ENCODE measurements at places on chromosomes 16 and 17.

DNA sequence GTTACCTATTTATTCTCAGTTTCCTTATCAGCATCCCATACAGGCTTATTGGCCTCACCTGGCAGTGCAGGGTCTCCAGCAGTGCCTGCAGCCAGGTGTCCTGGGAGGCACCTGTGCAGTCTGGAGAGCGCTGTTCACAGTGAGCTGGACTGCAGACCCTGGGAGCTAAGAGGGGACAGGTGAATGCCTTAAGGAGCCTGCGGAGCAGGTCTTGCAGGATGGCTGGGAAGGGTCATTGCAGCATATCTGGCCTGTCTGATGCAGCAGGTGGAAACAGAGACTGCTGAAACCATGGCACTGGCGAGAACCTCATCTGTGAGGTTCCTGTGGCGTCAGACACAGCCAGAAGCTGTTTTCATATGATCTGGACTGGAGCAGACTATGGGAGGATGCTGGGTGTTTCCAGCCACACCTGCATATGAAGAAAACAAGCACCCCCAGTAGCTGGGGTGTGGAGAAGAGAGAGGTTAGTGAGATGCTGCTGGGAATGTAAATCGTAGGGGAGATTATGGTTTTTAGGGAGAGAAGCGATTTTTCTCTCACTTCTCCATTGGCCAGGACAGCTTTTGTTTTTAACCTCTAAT is 77.0 kb downstream of the NTN1 start:
- H3K4me3 ChIP-seq = no peak overlapping the region
- H3K27ac ChIP-seq = no peak overlapping the region
- peaks cover 65% of the 10 kb centered on the region for H3K36me3 ChIP-seq
- no peak for DNase-seq
- H3K27me3 ChIP-seq = no peaks in the 10 kb centered on the region

- DNase-seq = no peak
- H3K27me3 ChIP-seq = peaks cover 18% of the 10 kb centered on the region
Measured at GRCh38 chr17:81648013-81648706, 8.2 kb downstream of the PDE6G start.

- peak within 1 kb of the TSS; percentile 91 for H3K4me3 ChIP-seq
- no peaks in the 10 kb centered on the region for H3K36me3 ChIP-seq
- peak; percentile 65 for DNase-seq
- peaks cover 21% of the 10 kb centered on the region for H3K4me1 ChIP-seq
- no peak within 1 kb of the TSS for H3K27ac ChIP-seq
Measured at GRCh38 chr17:32876417-32877163, at the start of gene MYO1D. Gene MYO1D (minus strand): TSS chr17:32877124. CDS start chr17:32876872, 252 bp downstream.

DNA sequence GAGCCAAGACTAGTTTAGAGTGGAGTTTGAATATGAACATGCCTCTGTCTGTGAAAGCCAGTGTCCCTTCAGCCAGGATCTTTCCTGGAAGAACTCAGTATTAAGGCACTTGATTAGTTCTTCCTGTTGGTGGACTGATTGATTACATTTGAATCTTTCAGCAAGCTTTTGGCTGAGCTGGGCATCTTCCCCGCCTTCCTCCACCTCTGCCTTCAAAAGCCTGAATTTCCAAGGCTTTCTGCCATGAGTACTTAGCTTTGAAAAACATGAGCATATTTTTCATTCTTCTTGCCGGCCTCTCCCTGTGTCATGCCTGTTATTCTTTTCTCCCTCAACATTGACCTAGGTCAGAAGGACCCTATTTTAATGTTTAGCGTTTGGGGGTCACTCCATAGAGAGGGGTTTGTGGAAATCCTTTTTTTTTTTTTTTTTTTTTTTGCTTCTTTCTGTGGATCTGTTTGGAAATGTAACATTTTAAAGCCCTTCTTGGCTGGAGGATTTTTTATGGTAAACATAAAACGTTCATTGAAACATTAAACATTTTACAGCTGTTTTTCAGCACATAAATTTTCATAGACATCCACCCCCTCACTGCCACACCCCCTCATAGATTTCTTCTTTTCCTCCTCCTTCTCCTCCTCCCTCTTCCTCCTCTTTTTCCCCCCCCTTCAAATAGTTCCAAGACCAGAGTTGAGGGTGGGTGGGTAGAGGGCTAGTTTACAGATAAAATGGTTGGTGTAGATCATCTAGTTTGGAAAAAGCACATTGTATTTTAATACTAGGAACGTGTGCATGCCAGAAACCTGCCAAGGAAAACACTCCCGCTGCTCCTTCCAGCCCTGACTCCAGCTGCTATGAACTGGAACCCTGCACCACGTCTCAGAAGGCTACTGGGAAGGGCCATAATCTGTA is 645.9 kb downstream of the WWOX start:
- H3K4me3 ChIP-seq = peak overlapping the region; percentile 14
- H3K27ac ChIP-seq = peak overlapping the region; percentile 92
- H3K36me3 ChIP-seq = no peaks in the 10 kb centered on the region
- no peaks in the 10 kb centered on the region for H3K27me3 ChIP-seq

- no peak for DNase-seq
- H3K36me3 ChIP-seq = no peaks in the 10 kb centered on the region
- H3K27ac ChIP-seq = peak overlapping the region; percentile 29
- H3K27me3 ChIP-seq = peaks cover 4% of the 10 kb centered on the region
- H3K4me1 ChIP-seq = peaks cover 43% of the 10 kb centered on the region
- H3K4me3 ChIP-seq = no peak overlapping the region
Measured at GRCh38 chr17:67492251-67492740, 115.2 kb downstream of the PITPNC1 start.

GRCh38 chr17:40528692-40529417 is 27.4 kb upstream of the TNS4 start:
- H3K27me3 ChIP-seq = peaks cover 6% of the 10 kb centered on the region
- H3K27ac ChIP-seq = no peak overlapping the region
- no peak overlapping the region for H3K4me3 ChIP-seq
- no peak for DNase-seq

DNA sequence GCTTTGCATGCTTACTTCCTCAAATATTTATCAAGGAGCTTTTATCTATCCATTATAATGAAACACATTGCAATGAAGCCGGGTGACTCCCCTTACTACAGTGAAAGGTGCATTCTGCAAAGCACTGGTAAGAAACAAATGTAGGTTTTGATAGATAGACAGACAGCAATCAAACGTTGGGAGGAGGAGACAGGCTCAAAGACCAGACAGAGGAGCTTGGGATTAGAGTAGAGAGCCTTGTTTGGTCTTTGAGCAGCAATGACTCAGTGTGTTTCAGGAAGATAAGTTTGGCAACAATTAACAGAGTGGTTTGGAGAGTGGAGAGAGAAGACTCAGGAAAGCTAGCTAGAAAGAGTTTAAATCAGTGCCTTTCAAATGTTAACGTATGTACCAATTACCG is 68.8 kb downstream of the ZNF18 start:
- H3K36me3 ChIP-seq = no peaks in the 10 kb centered on the region
- H3K4me1 ChIP-seq = peaks cover 24% of the 10 kb centered on the region
- H3K27me3 ChIP-seq = peaks cover 4% of the 10 kb centered on the region
- no peak for DNase-seq
- H3K27ac ChIP-seq = no peak overlapping the region

GRCh38 chr16:83005653-83006160 is 378.9 kb downstream of the CDH13 start:
- no peak for DNase-seq
- no peaks in the 10 kb centered on the region for H3K4me1 ChIP-seq
- H3K36me3 ChIP-seq = no peaks in the 10 kb centered on the region
- no peak overlapping the region for H3K4me3 ChIP-seq

GRCh38 chr17:7282752-7283321 is 1.3 kb downstream of the SLC2A4 start:
- peak overlapping the region; percentile 84 for H3K4me3 ChIP-seq
- H3K27ac ChIP-seq = no peak overlapping the region
- H3K4me1 ChIP-seq = peaks cover 50% of the 10 kb centered on the region
- H3K27me3 ChIP-seq = peaks cover 18% of the 10 kb centered on the region
- DNase-seq = no peak

- peaks cover 39% of the 10 kb centered on the region for H3K27me3 ChIP-seq
- H3K36me3 ChIP-seq = no peaks in the 10 kb centered on the region
- DNase-seq = no peak
Measured at GRCh38 chr17:77634710-77635109, 323.8 kb upstream of the TNRC6C start.

DNA sequence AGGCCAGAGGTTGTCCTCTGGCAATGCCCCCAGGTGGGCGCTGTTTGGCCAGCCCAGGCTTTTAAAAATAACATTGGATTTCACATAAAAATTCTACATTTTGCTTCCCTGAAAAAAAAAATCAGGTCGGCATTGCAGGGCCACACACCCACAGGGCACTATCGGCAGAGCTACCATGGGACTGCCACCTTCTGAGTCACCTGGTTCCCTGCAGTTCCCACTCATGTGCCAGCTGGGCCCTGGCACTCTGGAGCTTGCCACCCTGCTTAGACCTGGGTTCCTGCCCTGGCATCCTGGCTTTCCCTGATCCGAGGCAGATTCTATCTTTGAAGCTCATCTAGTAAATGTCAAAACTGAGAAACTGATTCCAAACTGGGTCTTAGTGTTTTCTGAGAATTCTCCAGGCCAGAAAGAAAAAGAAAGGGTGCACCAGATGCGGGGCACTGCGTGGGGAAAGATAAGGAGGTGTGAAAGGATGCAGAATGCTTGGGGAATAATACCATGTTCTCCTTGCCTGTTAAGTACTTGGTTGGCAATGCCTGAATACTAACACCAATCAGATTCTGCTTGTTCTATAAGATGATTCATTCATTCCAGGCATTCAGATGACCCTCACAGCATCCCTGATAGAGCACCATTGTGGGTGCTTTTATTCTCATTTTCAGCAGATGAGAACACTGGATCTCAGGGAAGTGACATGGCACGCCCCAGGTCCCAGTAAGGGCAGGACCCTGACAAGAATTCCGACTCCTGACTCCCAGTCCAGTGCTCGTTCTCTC is 51.8 kb downstream of the RAI1 start:
- no peak overlapping the region for H3K27ac ChIP-seq
- peaks cover 5% of the 10 kb centered on the region for H3K27me3 ChIP-seq
- peaks cover 56% of the 10 kb centered on the region for H3K4me1 ChIP-seq
- peaks cover 18% of the 10 kb centered on the region for H3K36me3 ChIP-seq
- no peak for DNase-seq

GRCh38 chr17:77966476-77966875 is 8.0 kb downstream of the TNRC6C start:
- H3K4me1 ChIP-seq = peaks cover 39% of the 10 kb centered on the region
- H3K36me3 ChIP-seq = no peaks in the 10 kb centered on the region
- no peak overlapping the region for H3K27ac ChIP-seq
- peaks cover 3% of the 10 kb centered on the region for H3K27me3 ChIP-seq
- no peak overlapping the region for H3K4me3 ChIP-seq
- DNase-seq = no peak

GRCh38 chr17:18017958-18018357 is 21.0 kb downstream of the ATPAF2 start:
- H3K27ac ChIP-seq = peak overlapping the region; percentile 86
- peaks cover 8% of the 10 kb centered on the region for H3K4me1 ChIP-seq
- H3K4me3 ChIP-seq = no peak overlapping the region
- DNase-seq = no peak

DNA sequence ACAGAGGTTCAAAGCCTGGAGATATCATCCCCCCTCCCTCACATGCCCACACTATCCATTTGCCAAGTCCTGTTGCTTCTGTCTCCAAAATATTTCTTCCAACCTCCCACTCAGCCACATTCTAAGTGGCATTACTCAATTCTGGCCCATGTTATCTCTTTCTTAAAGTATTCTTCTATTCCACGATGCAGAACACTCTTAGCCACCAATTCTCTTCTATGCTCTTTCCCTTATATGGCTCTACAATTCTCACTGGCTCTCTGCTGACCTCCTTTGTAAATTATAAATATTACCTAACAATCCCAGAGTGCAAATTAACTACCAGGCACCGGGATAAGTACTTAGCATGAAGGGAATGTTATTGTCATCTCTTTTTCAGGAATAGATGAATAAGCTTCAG is 82.4 kb downstream of the KCNJ2 start:
- no peaks in the 10 kb centered on the region for H3K27me3 ChIP-seq
- no peak overlapping the region for H3K4me3 ChIP-seq
- H3K27ac ChIP-seq = no peak overlapping the region
- no peaks in the 10 kb centered on the region for H3K4me1 ChIP-seq
- no peaks in the 10 kb centered on the region for H3K36me3 ChIP-seq

- peaks cover 20% of the 10 kb centered on the region for H3K27me3 ChIP-seq
- H3K27ac ChIP-seq = no peak overlapping the region
- peaks cover 12% of the 10 kb centered on the region for H3K4me1 ChIP-seq
- H3K36me3 ChIP-seq = no peaks in the 10 kb centered on the region
- DNase-seq = no peak
Measured at GRCh38 chr17:55427587-55427882, 5.9 kb upstream of the MMD start.

GRCh38 chr16:14957576-14958322 is 17.1 kb upstream of the PDXDC1 start:
- no peak overlapping the region for H3K4me3 ChIP-seq
- H3K27ac ChIP-seq = no peak overlapping the region
- H3K4me1 ChIP-seq = no peaks in the 10 kb centered on the region

- peaks cover 37% of the 10 kb centered on the region for H3K4me1 ChIP-seq
- DNase-seq = no peak
- H3K27me3 ChIP-seq = peaks cover 17% of the 10 kb centered on the region
- no peaks in the 10 kb centered on the region for H3K36me3 ChIP-seq
- H3K4me3 ChIP-seq = no peak overlapping the region
Measured at GRCh38 chr17:3979290-3979611, 15.0 kb upstream of the ATP2A3 start.

DNA sequence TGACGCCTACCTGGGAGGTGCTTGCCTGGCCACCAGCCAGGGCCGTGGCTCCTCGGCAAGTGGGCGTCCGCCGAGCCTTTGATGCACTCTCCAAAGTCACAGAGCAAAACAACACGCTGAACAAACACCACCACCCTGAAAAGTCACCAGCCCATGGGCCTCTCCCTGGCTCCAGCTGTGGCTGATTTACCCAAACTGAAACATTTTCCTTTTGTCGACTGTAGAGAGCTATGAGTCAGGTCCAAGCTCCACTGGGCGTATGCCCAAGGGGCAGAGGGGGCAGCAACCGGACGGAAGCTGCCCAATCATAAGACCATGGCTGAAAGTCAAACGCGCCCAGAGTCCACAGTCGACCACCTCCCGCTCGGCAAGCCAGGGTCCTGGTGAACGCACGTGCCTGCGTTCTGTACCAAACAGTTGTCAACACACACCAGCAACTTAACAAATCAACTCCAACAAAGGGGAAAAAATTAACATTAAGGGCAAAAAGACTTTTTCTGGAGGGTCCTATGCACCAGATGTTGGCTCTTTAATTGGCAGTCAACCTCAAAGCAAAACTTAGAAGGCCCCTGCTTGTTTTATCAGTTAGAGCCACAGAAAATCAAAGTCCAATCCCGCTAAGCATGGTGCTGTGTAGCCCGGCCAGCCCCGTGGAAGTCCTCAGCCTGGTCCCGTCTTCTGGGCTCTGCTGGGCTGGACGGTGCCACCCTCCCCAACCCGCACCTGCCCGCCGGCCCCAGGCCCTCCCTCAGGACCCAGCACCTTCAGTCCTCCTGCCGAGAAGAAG is 47.3 kb downstream of the TBC1D16 start:
- peaks cover 2% of the 10 kb centered on the region for H3K27me3 ChIP-seq
- DNase-seq = no peak
- H3K27ac ChIP-seq = no peak overlapping the region
- H3K4me3 ChIP-seq = peak overlapping the region; percentile 21
- peaks cover 75% of the 10 kb centered on the region for H3K4me1 ChIP-seq
- no peaks in the 10 kb centered on the region for H3K36me3 ChIP-seq

All from nephron progenitor cell (in vitro differentiated cells).